ENCODE measurements at places on chromosomes 6 and 20.

DNA sequence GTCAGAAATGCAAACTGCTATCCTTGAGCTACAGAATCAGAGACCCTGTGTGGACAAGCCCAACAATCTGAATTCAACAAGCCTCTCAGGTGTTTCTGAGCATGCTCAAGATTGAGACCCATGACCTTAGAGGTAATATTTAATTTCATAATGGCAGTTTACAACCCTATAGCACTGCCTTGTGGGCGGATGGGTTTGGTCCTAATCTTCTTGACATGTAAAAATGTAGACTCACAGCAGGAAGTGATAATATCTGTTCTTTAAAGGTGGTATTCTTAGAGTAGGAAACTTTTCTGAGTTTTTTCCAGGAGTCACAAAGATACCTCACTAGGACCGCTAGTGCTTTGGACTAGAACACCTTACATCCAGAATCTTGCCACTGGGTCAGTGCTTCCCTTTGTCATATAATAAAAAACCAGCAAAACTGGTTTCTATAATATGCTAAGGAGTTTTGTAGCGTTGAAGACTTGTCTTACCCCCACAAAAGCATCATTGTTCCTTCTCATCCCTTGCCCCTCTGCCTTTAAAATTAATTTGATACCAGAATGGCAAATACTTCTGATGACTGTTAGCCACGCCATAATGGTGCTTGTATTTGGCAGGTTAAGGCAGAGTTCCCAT lies 52.6 kb downstream of the E2F3 start:
- DNase-seq: no peak

DNA sequence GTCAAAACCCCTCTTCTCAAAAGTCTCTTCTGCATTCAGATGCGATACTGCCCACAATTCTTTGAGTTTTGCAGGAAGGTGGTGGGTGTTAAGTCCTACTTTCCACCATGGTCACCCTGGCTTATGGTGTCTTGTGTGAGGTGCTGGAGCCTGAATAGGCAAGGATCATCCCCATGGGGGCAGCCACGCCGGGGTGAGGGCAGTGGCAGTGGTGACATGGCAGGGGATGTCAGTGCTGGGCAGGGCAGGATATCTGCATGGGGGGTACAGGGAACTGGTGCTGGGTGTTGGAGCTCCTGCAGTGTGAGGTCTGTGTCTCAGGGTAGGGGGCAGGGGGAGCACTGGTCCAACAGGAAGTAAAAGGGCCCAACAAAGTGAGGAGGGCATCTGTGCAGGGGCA lies 2.3 kb downstream of the MAS1 start:
- no peak for DNase-seq

- DNase-seq: no peak
Measured at GRCh38 chr6:4790158-4790899, 14.1 kb downstream of the CDYL start.

GRCh38 chr6:116529466-116530290 lies 15.8 kb downstream of the TRAPPC3L start:
- DNase-seq: no peak

DNA sequence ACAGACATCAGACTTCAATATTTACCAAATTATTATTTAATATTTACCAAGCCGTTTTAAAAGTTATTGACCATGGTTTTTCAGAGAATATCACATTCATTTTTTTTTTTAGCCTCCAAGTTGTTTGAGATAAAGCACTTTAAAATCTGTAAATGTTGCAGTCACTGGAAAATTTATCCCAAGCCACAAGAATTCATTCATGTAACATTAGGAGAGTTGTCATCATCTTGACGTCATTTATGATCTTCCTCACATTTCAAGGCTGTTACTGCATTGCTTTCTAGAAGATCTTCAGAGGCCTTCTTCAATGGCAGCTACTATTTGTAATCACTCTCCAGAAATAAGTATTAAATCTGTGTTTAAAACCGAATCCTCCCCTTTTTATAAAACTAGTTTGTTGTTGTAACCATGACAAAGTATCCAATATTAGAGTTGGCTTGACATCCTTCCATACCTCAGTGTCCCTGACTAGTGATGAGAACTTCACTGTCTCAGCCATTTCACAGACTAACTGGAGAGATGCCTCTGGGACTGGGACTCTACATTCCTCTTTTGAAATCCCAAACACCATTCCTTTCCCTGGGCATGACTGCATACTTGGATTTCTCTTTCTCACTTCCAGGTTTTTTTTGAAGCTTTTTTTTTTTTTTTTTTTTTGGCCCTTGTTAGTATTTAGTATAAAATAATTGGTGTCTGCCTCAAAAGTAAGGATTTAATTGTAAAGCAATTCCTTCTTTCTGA lies 100.1 kb downstream of the ZFAND3 start:
- DNase-seq: no peak

GRCh38 chr6:43768983-43769525 lies 957 bp upstream of the VEGFA start:
- DNase-seq: no peak

- no peak for DNase-seq
Measured at GRCh38 chr6:74284284-74284683, 588.3 kb downstream of the CD109 start.

- no peak for DNase-seq
Measured at GRCh38 chr20:48404598-48404997, 423.2 kb downstream of the PREX1 start.

DNA sequence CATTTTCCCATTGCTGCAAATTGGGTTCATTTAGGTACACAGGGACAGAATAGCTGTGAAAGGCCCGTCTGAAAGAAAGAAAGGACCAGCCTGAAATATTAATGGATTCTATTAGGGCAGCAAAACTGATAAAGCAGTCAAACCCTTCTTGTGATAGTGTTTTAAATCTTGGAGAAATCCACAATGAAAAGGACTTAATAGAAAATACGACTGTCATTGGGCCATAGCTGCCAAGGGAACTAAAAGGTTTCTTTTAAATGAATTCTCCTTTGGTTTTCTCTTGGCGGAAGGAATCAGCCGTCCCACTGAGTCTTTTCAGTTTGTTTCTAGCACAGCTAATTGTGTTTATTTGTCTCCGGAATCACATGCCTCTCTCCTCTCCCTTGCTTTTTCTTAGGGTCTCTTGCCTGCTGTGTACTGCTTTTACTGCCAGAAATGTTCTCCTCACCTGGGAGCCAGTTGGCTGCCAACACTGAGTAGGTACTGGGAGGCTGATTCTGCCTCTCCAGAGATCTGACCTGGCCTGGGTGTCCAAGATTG lies 11.3 kb downstream of the PAQR8 start:
- DNase-seq: no peak

- DNase-seq: no peak
Measured at GRCh38 chr6:138485586-138486248, 13.6 kb downstream of the NHSL1 start.

GRCh38 chr6:26025047-26025893 lies 62.0 kb upstream of the HFE start:
- no peak for DNase-seq

GRCh38 chr6:95294043-95294442 lies 283.3 kb upstream of the MANEA start:
- DNase-seq: no peak

DNA sequence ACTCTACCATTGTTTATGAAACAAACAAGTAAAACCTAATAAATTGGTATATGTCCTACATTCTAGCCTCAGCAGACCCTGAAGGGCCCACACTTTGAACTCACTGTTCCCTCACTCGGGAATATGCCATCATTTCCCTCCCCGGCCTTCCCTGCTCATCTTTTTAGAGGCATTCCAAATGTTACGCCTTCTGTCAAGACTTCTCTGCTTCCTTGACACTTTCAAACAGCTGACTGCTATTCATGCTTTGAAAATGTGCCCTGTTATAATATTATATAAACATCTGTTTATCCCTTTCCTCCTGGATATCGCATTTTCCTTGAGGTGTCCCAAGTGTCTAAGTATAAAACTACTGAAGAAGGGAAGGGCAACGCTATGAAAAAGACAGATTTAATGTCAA lies 249.5 kb upstream of the THEMIS start:
- no peak for DNase-seq

- DNase-seq: no peak
Measured at GRCh38 chr20:46400828-46401477, 5.5 kb downstream of the ELMO2 start.
